ENCODE measurements at places on chromosomes 2 and 18.

DNA sequence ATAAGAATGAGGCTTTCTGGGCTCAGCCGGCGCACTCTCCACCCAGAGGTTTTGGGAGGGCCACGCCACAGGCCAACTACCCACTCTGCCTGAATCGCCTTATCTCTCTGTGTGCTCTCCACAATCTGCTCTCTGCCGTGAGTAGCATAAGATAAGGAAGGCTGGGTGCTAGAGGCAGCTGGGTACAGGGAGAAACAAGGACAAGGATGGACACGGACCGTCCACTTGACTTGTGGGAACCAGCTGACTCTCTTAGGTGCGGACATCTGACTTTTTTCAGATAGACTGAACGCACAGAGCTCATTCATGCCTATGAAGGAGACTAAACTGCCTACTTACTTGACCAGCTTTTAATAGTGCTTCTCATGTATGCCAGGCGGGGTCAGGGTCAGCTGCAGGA is 14.3 kb downstream of the NPAS2 start:
- DNase-seq: no peak

GRCh38 chr2:64210816-64211215 is 66.6 kb upstream of the PELI1 start:
- no peak for DNase-seq

DNA sequence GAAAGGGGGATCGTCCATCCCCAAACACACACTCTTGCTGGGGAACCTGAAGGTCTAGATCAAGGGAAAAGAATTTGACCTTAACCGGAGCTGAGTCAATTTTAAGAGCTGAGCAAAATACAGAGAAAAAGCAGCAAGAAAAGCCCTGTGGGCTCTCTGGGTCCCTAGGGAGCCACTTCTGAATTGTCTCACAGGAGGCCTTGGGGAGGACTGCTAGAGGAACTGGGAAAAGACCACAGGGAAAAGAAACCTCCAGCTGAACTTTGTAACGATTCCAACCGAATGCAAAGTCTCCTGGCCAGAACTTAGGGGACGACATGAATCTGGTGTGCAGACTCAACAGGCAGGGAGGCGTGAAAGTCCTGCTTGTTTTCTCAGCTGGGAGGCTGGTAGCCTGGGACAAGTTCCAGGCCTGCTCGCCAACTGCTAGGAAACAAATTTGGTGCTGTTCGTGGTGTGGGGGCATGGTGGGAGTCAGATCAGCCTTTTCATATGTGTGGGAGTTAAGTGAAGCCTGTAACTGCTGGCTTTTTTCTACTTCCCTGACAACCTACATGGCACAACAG is 644.6 kb upstream of the CNTNAP5 start:
- no peak for DNase-seq

- no peak for DNase-seq
Measured at GRCh38 chr2:203707530-203707929, 1.1 kb downstream of the CD28 start.

- DNase-seq: no peak
Measured at GRCh38 chr2:105127289-105127915, 89.5 kb downstream of the MRPS9 start.

Data from memory B cell (primary cell).